ENCODE measurements at places on chromosomes 16 and 17. TPM values are rescaled to one million over a fixed set of nuclear protein-coding genes. Genes with fewer than 3 reads are reported as not detected.

GRCh38 chr17:60656499-60656898, 21.2 kb upstream of the BCAS3 start:
- ATAC-seq = no peak

Gene GPR142
- total RNA-seq = not detected

Gene SPEM2
- not detected for total RNA-seq

GRCh38 chr17:73773702-73774101, 129.5 kb upstream of the SDK2 start:
- ATAC-seq = no peak

DNA sequence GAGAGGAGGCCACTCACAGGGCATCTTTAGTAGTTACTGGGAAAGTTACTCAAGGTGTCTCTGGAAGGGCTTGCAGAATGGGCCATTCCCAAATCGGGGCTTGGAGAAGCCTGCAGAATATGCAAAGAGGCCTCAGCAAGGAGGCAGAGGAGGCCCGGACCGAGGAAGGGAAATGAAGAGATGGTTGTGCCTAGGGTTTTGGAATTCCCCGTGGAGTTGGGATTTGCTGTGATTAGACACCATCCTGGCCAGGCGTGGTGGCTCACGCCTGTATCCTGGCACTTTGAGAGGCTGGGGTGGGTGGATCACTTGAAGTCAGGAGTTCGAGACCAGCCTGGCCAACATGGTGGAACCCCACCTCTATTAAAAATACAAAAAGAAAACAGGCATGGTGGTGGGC, 193.0 kb downstream of the IRF8 start:
- ATAC-seq = no peak

- no peak for ATAC-seq
These were observed 101.6 kb upstream of the TOB1 start for GRCh38 chr17:50967795-50968194.

DNA sequence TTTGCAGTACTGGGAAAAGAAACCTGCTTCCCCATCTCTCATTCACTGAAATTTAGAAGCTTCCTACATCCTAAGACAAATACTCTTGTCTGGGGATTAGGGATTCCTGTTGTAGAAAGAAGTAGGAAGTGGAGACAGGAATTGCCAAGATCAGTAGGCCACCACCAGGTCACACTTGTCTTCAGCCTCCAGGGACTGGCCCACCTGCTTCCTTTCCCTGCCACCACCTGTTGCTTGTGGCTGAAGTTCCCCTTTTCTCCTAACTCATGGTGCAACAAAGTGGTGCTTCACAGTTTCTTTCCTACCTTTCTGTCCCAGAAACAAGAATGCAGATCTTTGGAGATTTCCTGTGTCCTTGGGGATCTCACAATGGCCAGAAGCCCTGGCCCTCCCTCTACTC, 82.4 kb downstream of the WNT3 start:
- ATAC-seq = no peak

- ATAC-seq = no peak
These were observed 55.7 kb upstream of the HAS3 start for GRCh38 chr16:69049603-69050375.

DNA sequence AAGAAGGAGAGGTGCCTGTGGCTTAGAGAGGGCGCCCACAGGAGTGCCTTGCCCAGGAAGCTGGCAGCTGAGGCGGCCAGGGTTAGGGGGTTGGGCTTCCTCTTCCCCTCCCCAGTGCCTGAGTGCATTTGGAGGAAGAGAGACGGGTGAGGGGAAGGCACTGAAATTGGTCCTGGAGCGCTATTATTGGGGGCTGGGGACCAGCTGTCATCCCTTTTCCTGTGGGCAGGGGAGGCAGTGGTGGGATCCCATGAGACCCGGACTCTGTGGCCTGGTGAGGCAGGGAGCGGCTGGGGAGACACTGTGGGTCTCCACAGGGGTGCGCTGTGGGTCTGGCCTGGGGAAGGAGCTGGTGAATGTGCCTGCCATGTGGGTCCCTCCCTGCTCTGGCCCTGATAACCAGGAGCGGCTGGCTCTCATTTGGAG, 259.7 kb downstream of the SEC14L1 start:
- peak; percentile 37 for ATAC-seq

Gene RHBDF1
- 21.8 TPM for total RNA-seq

GRCh38 chr17:70934231-70934630, 764.9 kb downstream of the KCNJ2 start:
- ATAC-seq = no peak

DNA sequence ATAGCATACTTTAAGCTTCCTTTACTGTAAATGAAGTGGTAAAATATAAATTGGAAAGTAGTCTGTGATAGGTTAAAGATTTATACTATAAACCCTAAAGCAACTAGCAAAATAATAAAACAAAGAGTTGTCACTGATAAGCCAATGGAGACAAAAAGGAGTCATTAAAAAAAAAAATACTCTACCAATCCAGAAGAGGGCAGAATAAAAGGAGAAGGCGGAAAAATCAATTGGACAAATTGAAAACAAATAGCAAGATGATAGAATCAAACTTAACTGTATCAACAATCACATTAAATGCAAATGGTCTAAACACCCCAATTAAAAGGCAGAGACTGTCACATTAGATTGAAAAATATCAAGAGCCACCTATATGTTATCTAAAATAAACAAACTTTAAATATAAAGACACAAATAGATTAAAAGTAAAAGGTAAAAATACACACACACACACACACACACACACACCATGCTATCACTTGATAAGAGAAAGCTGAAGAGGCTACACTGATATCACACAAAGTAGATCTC, 71.8 kb downstream of the CACNG1 start:
- no peak for ATAC-seq

- ATAC-seq = no peak
These were observed 10.5 kb downstream of the TIMM22 start for GRCh38 chr17:1007310-1008007.

DNA sequence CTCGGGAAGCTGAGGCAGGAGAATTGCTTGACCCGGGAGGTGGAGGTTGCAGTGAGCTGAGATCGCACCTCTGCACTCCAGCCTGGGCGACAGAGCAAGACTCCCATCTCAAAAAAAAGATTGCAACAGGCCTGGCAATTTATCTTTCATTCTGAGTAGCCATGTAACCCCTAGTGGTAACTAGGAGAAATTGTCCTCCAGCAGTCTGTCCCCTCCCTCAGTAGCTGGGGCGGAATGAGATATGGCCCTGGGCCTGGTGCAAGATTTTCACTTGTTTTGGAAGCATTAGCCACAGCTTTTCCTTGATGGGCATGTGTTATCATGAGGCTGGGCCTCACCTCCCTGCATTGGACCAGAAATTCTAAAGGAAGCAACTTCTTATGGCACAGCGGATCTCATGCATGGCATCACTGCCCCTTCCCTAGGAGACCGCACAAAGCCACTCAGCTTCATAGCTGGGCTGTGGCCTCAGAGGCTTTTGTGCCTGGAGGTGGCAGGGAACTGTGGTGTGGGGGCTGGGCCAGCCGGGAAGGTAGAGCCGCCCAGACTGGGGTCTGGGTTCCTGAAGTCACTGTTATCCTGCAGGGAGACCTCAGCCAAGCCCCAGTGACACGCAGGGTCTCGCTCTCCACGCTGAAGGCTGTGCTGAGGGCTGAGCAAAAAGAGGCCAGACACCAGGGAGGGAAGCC, 13.4 kb downstream of the NATD1 start:
- ATAC-seq = no peak

DNA sequence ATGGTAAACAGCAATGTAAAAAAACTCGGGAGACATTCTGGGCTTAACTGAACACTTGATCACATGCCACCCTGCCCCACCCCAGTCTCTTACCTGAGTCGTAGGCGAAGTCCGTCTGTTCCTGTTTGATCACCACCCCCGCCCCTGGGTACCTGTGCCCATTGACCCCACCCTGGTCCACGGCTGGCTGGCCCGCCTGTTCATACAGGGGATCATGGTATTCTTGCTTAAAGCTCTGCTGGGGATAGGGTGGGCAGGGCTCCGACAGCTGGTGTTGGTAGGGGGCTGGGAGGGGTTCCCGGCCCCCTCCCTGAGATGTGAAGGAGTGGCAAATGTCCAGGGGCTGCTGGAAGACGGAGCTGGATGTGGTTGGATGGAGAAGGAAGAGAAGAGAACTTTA, 13.6 kb downstream of the ETV4 start:
- ATAC-seq = peak; percentile 24

Gene C16orf96
- 0.04 TPM for total RNA-seq

DNA sequence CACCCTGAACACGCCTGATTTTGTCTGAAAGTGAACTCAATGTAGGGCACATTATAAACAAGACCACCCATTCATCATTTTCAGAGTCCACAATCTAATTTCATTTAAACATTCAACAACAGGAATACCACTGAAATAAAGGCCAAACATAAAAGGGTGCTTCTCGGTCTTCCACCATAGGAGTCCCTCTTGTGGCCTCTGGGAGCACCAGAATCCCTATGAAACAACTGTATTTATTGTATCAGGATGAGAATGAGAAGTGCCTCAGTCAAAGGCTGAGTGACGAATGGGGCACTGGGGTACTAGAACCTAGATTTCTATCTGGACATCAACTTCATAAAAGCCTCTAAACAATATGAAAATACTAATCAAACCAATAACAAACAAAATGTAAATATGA, 40.4 kb downstream of the NXPH3 start:
- no peak for ATAC-seq

GRCh38 chr16:83606486-83607030, 201.2 kb upstream of the HSBP1 start:
- no peak for ATAC-seq

GRCh38 chr16:73337373-73338296, 289.7 kb upstream of the ZFHX3 start:
- ATAC-seq = no peak

DNA sequence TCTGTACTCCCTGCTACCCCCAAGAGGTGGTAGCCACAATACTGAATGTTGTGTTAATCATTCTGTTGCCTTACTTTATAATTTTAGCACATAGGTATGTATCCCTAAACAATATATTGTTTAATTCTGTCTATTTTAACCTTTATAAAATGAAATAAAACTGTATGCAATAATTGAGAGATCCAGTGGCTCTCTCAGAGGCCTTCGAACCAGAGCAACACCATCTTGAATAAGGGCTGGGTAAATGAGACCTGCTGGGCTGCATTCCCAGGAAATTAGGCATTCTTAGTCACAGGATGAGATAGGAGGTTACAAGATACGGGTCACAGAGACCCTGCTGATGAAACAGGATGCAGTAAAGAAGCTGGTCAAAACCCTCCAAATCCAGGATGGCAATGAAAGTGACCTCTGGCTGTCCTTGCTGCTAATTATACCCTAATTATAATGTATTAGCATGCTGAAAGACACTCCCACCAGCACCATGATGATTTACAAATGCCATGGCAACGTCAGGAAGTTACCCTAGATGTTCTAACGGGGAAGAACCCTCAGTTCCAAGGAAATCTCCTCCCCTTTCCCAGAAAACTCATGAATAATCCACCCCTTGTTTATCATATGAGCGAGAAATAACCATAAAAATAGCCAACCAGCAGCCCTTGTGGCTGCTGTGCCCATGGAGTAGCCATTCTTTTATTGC, 2.0 kb upstream of the CANT1 start:
- peak; percentile 19 for ATAC-seq

DNA sequence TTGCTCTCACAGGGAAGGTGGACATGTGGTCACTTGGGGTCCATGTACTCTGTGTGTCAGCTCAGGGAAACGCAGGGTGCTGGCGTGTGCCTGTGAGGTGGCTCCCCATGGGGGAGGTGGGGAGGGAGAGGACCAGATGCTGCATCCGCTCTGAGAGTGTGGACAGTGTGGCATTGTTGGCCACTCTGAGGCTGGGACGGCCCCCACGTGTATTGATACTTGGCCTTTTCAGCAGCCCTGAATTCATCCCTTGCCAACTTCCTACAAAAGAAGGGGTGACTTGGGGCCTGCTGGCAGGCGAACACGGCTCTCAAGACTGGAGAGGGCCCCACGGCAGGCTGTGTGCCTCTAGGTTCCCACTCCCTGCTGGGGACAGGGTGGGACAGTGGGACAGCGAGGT, 120.1 kb downstream of the RAB11FIP4 start:
- ATAC-seq = no peak

DNA sequence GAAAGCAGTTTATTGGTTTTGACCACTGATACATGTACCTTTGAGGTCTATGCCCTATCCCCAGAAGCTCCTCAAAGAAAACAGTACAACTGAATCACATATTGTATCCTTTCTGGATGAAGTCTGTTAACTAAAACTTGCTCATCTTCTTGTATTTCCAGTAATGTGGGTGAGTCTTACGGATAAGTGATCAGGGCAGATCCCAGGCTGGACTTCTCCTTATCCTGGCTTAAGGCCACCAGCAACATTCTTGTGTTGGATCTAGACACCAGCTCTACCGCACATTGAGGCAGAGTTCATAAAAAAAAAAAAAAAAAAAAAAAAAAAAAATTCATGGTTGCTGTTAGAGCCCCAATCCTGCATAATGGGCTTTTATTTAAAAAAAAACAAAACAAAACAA, 536.7 kb upstream of the HSBP1 start:
- ATAC-seq = no peak

DNA sequence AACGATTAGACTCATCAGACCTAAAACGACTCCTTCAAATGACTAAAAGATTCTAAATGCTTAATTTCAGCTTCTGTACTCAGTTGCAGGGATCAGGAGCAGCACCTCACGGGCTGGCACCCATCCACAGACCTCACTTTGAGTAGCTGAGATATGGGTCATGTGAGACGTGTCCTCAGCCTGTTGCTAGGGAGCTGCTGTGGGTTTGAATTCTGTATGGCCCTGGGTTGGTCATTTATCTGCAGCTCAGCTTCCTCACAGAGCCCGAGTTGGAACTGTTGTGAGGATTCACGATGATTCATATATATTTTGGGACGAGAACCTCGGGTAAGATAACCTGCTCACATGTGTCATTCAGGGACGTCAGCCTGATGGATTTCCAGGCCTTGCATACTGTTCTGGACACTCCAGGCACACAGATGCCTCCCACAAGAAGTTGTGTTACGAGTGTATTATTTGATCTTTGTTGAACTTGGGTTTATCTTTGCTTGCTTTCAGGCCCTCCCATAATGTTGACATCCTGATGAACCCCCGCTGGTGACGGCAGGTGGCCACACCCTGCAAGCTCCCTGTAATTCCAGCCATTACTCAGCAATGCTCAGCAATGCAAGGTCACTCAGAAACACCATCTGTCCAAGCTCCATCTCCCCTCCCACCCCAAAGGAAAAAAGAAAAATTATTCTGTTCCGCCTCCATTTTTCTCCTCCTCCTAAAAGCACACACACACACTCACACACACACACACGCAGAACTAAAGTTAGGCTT, 137.6 kb downstream of the RBFOX3 start:
- peak; percentile 39 for ATAC-seq

DNA sequence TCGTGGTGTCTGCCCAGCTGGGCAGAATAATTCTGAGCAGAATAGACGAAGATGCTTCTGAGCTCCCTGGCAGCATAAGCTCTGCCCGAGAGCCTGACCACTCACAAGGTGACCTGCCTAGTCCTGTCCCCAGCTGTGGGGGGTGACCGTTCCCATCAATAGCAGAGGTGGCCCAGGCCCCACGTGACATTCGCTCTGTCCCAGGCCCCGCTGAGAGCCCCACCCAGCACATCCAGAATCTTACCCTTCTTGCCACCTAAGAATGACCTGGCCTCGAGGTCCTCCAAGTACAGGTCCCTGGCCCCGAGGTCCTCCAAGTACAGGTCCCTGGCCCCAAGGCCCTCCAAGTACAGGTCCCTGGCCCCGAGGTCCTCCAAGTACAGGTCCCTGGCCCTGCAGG, 695 bp upstream of the TMEM204 start:
- ATAC-seq = no peak

All from esophagus mucosa (tissue), 1 donor.